EL (cell line): ENCODE measurements at places on chromosomes 2 and 18.

DNA sequence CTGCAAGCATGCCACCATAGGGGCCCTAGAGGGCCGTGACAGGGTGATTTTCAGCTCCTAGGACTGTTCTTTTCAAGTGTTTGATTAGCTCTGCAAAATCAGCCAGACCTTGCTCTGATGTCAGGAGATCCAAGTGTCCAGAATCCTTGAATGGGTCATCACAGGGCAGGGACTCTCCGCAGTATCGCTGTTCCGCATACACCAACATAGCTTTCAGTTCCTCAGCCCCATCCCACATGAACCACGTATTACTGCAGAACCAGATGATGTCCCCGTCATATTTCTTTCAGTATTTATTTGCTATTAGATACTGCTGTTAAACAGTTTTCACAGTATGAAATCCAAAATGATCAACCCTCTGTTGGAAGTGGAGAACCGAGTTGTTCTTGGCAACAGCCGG, 46.6 kb upstream of the RFX8 start:
- no peak for DNase-seq

DNA sequence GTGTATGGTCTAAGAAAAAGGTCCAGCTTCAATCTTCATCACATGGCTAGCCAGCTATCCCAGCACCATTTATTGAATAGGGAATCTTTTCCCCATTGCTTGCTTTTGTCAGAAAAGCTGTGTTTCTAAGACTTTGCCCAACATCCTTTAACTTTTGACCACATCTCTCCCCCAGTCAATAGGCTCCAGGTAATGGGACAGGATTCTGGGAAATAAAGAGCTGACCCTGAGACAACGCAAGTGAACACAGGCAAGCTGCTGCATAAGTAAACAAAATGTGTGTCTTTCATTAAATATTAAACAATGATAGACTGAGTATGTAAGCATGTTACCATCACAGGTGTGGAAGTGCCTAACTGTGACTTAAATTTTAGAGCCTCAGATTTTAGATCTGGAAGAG, 23.0 kb downstream of the FAM110C start:
- DNase-seq: no peak

DNA sequence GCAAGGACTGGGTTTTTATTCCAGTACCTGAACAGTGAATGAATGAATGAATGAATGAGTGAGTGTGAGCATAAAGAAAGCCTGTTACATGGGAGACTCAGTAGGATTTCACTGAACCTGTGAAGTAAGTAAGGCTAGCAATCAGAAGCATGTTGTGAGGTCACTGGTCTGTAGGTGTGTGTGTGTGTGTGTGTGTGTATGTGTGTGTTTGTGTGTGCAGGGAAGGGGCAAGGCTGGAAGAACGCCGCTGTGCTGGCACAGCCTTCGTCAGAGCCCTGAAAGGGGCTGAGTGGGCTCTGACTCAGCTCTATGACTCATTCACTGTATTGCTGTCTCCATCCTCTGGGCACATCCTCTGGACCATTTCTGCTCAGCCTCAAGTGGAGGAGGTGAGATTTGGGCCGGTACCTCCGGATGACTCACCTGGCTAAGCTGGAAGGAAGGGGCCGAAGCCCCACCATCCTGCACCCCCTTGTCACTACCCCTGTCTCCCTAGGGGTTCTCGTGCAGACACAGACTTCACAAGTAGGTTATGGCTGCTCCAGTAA, 51.4 kb upstream of the MRPL33 start:
- peak; percentile 95 for DNase-seq

DNA sequence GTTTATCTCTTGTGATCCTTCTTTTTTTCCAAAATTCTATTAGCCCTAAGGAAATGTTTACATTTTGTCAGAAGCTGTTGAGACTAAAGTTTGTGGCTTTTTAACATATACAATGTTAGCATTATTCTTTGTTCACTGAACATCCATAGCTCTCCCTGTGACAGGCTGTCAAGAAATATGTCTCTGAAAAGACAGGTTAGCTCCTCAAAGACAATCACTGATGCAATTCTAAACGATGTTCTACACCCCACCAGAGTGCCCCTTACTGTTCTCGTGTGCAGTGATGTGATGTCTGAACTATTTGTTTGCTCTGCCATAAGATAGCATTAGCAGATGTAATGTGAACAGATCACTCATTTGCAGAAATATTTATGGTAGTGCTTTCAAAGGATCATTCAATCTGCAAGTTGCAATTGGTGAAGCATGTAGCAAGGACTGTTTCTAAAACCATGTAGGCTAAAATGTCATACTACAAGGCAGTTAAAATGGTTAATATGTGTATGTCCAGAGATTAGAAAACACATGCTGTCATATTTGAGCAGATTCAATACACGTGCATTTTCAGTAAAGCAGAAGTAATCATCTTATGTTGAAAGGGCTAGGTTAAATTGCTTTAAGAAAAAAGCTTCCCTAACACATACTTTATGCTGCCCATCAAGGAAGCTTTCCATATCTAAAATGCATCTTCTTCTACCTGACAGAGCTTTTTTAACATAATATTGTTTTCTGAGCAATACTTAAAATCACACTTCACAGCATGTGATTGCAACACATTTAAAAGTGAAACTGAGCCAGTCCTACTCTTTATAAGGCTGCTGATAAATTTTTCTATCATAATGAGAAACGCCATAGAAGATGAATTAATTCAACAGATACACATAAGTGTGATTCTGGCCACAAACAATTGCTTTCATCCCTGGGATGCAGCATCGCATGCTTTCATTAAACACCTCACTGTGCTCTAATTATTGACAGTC, 285.7 kb upstream of the UBE2E3 start:
- peak; percentile 15 for DNase-seq

- peak; percentile 95 for DNase-seq
Measured at GRCh38 chr2:234251326-234252271, 201.1 kb downstream of the SPP2 start.

- no peak for DNase-seq
Measured at GRCh38 chr2:10062931-10063365, 17.3 kb downstream of the CYS1 start.

DNA sequence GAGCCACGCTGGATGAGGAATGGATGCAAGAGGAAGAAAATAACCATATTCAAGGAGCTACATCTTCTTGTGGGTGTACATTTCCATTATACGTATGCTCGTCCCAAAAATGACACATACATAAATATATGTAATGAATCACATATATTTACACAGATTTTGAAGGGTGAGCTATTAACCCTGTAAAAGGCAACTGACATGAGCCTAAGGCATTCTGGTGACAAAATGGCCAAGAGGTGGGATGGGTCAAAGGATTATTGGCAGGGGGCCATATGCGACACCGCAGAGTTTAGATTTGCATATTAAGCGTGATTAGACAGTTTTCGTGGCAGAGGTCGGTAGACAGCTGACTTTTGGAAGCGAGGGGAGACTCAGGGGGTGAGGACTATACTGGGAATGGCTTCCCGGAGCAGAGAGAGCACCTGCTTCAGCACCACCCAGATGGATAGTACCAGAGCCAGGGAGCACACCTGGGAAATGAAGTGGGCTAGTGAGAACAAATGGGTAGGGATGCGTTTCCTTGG, 431 bp upstream of the CNRIP1 start:
- DNase-seq: no peak

DNA sequence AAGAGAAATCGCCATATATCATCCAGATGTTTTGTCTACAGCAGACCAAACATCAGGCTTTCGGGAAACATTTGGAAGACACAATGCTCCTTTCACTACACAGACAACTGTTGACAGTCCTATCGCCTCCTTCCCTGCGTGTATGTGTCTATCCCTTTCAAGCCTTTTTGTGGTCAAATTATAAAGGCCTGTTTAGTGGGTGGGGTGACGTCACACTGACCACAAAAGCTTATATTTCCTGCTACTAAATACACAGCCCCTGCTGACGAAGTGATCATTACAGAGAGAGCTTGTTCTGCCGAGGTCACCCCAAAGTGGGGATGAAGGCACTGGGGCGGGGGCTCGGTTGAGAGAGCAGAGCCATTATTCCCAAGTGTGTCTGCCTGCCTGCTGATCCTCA, 302.7 kb upstream of the TNP1 start:
- DNase-seq: peak; percentile 92

GRCh38 chr2:160575368-160575767, 81.8 kb upstream of the RBMS1 start:
- no peak for DNase-seq

GRCh38 chr2:97845818-97846217, 132.4 kb downstream of the ZAP70 start:
- no peak for DNase-seq

DNA sequence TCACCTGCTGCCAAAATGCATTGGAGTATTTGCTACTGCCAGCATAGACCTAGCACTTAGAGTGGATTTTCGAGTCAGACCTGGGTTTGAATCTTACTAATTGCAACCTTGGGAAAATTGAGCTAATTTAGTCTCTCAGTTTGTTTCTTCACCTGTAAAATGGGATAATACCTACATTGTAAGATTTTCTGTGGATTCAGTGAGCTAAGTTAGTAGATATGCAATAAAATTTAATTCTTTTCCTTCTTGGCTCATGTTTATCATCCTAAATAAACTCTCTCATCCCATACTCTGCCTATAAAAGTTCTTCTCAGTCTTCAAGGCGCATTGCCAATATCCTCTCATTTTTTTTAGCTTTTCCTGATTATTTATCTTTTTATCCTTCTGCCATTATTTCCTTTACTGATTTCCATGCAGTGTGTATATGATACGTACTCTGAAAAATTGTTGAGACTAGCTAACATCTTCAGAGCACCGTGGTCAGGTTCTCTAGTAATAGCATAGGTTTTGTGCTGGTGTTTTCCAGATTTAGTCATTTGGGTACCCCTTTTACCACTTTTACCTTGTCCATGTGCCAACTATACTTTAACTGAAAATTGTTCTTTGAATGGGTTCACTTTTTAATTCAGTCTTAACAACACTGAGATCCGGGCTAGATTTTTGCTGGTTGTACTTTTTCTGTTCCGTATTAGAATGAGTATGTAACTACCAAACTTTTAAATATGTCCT, 7.3 kb downstream of the CEP192 start:
- DNase-seq: no peak

GRCh38 chr2:219417374-219417773, 803 bp upstream of the DES start:
- DNase-seq: no peak

DNA sequence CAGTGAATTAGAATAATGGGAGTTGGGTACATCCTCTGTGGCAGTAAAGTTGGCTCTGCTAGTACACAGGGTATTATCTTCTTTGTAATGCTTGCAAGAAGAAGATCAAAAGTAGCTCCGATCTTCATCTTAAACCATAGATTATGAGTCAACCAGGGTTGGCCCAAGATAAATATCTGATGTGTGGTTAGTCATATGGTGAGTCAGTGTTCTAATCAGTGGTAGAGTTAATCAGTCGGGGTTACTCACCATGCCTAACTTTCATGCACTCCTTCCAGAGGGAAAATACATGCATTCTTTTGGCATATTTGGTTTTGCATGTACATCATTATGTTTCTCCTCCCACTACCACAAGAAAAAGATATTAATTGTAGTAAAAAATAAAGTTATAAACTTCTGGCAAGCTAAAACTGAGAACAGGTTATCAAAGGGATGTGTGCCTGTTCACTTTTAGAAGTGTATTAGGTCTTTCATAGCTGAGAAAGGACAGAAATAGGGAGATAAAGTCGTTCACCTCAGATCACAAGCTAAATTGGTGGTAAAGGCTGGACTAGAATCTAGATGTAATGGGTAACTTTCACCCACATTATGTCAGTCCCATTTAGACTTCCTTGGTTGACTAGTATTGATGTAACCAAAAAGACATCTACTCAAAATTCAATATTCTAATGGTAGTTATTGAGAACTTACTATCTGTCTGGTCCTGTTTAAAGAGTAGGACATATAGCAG, 684.4 kb downstream of the IRS1 start:
- DNase-seq: peak; percentile 98

GRCh38 chr2:179876266-179876665, 14.9 kb upstream of the ZNF385B start:
- DNase-seq: no peak

DNA sequence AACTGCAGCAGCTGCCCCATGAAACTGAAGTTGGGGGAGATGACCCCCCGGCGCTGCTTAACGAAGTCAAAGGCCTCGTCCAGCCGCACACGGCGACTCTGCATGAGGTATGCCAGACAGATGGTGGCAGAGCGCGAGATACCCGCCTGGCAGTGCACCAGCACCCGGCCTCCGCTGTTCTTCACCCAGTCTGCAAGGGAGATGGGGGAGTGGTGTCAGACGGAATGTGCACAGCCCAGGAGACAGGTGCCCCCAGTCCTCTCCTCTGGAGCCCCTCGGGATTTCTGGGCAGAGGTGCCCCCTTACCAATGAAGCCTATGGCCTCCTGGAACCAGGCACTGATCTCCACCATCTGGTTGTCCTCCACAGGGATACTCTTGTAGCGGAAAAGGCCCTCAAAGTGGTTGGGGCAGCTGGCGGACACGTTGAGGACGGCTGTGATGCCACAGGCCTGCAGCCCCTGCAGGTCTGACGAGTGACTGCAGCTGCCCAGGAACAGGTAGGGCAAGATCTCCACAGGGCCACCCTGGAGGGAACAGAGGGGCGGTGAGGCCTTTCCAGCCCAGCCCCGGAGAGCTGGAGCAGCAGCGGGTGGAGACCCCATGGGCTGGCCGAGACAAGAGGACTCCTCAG, 1.3 kb downstream of the DUSP2 start:
- no peak for DNase-seq

DNA sequence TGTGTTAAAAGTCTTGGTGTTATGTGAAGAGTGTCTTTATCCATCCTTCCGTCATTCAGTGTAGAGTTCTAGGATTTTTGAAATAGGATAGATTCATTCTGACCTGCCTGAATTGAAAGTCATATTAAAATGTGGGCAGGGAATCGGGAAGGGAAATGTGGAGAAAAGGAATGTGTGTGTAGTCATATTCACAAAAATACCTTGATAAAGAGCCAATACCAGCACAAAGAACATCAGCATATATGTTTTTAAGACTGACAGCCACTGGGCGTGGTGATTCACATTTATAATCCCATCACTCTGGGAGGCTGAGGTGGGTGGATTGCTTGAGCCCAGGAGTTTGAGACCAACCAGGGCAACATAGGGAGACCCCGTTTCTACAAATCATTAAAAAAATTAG, 188.1 kb downstream of the CAMKMT start:
- peak; percentile 66 for DNase-seq

GRCh38 chr2:156405586-156405985, 30.6 kb upstream of the GPD2 start:
- DNase-seq: peak; percentile 6

DNA sequence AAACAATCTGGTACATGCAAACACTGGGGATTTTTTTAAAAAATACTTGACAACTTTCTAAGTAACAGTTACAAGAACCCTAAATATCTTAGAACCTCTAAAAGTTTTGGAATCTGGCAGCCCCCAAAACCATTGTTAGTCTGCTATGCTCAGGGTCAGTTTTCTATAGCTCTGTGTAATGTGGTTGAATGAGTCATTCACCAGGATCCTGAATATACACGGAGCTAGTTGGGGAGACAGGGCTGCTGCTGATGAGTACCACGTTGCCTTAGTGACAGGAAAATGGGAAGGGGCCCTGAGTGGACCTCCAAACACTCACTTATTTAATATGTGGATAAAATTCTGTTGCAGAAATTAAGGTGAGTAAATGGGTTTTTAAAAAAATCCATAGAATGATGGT, 36.9 kb upstream of the TANC1 start:
- peak; percentile 74 for DNase-seq
